ENCODE measurements at places on chromosomes 4 and X.

DNA sequence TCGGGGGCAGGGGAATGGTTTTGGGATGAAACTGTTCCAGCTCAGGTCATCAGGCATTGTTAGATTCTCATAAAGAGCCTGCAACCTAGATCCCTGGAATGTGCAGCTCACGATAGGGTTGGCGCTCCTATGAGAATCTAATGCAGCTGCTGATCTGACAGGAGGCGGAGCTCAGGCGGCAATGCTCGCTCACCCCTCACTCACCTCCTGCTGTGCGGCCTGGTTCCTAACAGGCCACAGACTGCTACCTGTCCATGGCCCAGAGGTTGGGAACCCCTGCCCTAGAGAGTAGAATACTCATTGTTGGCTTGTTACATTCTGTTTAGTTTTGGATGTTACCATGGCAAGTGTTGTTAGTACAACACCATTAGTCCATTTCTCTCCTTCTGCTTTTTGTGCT, 40.8 kb upstream of the STX18 start:
- no peak for DNase-seq

- DNase-seq, result no peak
Observed at GRCh38 chrX:20361890-20362262, 95.2 kb upstream of the RPS6KA3 start.

GRCh38 chrX:147962476-147962875, 18.7 kb upstream of the FMR1NB start:
- no peak for DNase-seq

DNA sequence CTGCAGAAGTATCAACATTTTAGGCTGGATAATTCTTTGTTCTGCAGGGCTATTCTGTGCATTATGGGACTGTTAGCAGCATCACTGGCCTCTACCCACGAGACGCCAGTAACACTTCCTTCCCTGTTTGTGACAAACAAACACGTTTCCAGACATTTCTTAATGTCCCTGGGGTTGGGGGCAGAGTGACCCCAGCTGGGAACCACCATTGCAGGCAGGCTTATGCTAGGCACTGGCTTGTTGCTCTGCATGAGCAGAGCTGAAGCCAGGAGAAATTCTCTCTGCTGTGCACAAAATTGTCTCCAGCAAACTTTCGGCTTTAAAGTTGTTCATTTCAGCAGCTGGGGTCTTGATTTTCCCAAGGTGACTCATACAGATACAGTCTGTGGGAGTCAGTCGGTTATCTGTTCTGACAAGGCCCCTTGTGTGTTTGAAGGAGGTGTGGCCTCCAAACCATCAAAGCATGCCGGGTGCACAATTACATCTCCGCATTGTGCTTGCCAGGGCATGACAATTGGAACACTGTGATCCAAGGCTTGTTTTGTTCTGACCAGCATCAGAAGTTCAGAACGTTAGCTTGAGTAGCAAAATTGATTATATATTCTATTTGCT, 156.4 kb upstream of the BOD1L1 start:
- DNase-seq, result no peak

GRCh38 chr4:8303485-8304281, 34.1 kb downstream of the HTRA3 start:
- no peak for DNase-seq

DNA sequence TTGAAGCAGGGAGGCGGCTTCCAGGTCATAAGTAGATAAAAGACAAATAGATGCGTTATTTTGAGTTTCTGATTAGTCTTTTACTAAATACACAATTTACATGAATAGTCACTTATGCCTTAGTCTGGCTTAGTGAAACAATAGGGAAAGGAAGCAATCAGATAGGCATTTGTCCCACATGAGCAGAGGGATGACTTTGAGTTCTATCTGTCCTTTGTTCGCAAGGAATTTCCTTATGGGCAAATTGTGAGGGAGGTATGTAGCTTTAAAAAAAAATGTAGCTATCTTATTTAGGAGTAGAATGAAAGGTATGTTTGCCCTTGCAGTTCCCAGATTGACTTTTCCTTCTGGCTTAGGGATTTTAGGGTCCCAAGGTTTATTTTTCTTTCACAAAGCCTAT, 26.3 kb upstream of the ADH1C start:
- no peak for DNase-seq

DNA sequence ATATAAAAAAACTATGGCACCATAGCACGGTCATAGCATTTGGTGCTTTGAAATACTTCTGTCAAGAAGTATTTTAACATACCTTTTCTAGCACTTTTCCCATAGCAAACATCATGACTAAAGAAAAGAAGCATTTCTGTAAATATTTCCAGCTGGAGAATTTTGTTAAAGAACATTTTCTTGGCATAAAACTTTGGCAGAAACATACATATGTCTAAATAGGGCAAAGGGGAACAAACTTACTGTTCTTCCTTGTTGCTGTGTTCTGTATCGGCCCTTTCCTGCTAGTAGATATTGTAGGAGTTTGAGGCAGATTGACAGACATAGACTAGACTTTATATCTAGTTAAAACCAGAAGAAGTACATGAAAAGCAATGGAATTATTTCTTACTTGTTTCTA, 2368.5 kb downstream of the PCDH7 start:
- no peak for DNase-seq

- no peak for DNase-seq
Observed at GRCh38 chr4:134018846-134019245, 182.7 kb downstream of the PABPC4L start.

- DNase-seq, result no peak
Observed at GRCh38 chr4:63841266-63841665, 568.0 kb downstream of the TECRL start.

- no peak for DNase-seq
Observed at GRCh38 chr4:41844327-41844726, 90.9 kb upstream of the TMEM33 start.

- peak; percentile 22 for DNase-seq
Observed at GRCh38 chrX:120419463-120419862, 49.6 kb downstream of the LAMP2 start.

- DNase-seq, result no peak
Observed at GRCh38 chr4:32745351-32745750, 2025.2 kb downstream of the PCDH7 start.

DNA sequence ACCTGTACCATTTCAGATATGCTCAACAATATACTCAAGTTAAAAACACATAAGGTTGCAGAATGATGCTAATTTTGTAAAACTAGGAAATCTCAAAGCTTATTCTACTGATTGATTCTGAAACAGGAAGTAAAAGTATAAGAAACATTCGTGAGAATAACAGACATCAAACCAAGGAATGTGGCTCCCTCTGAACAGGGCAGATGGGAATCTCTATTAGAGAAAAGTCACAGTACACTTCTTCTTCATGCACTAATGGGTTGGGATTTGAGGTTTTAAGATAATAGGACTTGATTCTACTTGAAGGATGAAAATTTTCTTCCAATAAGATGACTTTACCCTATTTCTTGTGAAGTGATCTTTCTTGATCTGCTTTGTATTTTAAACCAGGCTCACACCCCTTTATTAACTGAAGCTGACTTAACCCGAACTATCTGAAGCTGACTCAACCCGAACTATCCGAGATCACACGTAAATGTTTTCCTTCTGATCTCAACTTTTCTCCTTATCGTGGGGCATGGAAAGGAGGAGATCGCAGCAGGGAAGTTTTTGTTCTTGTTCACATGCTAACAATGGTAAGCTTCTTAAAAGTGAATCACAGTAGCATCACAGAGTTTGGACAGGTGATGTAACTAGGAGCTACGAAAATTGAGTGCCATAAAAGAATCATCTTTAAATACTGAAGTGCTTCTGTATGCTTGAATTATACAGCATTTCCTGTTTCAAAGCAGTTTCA, 363.1 kb upstream of the ZFP42 start:
- no peak for DNase-seq

DNA sequence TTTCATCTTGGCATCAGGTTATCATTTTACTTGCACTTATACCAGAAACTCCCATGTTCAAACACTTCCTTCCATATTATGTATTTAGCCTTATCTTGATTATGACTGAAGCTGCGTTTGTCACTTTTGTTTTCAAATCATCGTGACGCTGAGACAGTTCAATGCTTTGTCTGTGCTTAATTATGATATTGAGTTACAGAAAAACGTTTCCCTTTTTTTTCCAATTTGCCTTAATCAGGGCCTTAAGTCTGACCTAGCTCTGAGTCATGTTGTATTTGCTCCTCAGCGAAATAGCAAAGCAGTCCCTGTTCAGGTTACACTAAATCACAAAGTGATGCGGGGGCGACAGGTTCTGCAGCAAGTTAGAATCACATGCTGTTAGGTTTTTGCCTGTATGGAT, 254.7 kb downstream of the AFF2 start:
- DNase-seq, result no peak

DNA sequence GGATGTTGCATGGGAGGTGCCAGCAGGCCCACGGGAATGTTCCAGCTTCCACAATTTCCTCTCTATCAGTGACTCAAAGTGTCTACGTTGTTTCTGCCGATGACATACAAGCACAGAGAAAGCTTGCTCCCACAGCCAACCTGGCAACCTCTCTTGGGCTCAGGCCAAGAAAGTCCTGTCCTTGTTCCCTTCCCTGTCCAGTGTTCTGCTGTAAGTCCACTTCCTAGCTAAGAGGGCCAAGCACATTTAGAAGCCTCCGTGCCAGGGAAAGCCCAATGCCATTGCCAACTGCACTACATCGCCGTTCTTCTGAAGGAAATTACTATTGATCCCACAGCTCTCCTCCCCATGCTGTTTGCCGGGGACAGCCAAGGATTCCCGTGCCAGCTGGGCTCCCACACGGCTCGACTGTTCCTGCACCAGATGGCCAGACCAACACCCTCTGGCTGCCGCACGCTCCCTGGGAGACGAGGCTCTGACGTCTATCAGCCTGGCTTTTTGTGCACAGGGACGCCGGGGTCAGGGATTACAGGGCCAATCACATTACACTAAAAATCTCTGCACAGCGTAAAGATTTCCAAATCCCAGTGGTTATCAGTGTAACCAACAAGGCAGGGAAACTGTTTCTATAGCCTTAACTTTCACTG, 284.0 kb downstream of the BCOR start:
- no peak for DNase-seq

GRCh38 chr4:176034499-176034898, 31.1 kb upstream of the WDR17 start:
- peak; percentile 35 for DNase-seq

GRCh38 chr4:156362581-156362980, 408.9 kb upstream of the CTSO start:
- no peak for DNase-seq

GRCh38 chr4:3683077-3683743, 83.0 kb upstream of the ADRA2C start:
- no peak for DNase-seq

DNA sequence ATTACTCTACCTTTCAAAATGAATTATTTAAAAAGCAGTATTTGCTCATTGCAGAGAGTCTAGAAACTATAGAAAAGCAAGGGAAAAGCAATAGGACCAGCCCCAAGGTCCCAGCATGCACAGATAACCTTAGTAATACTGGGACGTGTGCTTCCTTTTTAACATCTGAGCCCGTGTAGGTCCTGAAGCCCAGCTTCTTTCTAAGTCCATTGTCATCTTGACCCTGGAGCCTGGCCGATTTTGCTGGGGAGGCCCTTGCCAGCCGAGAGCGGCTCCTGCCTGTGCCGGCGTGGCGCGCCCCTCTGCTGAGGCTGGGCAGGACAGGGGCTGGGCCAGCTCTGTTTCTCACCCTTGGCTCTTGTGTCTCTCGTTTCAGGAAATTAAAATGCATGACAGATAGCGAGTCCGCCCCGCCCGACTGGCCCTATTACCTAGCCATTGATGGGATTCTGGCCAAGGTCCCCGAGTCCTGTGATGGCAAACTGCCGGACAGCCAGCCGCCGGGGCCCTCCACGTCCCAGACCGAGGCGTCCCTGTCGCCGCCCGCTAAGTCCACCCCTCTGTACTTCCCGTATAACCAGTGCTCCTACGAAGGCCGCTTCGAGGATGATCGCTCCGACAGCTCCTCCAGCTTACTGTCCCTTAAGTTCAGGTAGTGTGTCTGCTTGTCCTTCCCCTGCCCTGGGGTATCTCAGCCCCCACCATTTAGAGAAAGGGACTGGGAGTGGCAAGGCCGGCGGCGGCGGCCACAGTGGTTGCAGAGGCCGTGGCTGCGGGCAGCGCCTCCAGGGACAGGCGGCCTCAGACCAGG, 4.1 kb downstream of the MSANTD1 start:
- no peak for DNase-seq
